Tibial artery (tissue), 4 donors: ENCODE measurements at places on chromosomes 5 and 9.

DNA sequence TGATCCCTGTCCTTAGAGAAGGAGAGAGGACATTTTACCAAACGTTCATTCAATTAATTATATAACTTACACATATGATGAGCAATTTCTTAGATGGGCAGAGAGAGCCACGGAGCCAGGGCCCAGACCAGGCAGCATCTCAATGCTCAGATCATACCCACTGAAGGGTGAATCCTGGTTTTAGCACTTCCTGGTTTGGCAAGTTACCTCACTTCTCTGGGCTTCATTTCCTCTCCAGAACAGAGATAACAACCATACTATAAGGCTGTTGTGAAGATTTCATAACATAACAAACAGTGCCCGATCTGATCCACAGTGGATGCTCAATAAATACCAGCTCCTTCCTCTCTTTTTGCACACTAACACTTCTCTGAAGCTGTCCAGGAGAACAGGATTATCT, 271.1 kb downstream of the DENND1A start:
- no peak for DNase-seq

DNA sequence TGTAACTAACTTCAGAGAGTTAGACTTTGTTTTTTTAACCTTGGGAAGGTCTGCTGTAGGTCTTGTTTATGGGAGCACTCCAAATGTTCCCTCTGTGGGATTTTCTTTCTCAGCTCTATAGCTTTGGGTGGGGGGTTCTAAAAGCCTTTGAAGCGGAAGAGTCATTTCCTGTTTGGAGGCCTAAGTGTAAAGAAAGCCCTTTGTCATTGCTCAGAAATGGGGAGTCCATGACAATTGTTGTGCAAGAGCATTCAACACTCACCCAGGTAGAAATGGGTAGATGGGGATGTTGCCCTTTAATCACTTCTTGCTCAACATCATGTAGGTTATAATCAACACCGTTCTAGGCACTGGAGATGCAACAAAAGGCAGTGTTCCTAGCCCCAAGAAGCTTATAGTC, 30.3 kb upstream of the MAST4 start:
- no peak for DNase-seq

GRCh38 chr5:92944903-92945604, 636.0 kb downstream of the NR2F1-AS1 start:
- no peak for DNase-seq

DNA sequence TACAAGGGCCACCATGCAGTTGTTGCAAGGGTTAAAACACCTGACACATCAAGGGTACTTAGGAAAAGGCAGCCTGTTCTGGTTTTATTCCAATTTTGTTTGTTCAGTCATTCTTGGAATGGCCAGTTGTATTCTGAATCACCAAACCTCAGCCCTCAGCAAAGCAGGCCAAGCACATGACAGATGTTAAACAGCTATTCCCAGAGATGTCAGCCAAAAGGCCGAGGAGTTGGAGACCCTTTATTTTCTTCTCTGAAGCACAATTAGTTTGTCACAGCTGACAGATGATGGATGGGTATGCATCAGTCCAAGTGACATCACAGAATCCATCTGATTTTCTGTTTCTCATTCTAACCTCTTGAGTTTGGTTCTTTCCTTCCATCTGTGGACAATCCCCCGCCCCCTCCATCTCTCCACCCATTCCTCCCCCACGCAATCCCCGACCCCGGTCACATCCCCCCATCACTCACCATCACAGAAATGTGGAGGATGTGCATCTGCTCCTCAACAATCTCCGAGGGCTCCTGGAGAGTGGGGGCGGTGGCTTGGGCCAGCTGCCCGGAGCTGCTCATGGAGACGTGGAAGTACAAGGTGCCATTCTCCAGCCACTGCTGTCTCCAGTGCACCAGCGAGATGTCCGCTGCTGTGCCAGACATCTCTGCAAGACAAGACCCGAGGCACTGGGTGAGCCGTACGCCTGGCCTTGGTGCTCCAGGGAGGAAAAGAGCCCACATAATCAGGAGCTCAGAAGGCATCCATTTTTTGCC, 123.8 kb downstream of the ASTN2 start:
- no peak for DNase-seq

DNA sequence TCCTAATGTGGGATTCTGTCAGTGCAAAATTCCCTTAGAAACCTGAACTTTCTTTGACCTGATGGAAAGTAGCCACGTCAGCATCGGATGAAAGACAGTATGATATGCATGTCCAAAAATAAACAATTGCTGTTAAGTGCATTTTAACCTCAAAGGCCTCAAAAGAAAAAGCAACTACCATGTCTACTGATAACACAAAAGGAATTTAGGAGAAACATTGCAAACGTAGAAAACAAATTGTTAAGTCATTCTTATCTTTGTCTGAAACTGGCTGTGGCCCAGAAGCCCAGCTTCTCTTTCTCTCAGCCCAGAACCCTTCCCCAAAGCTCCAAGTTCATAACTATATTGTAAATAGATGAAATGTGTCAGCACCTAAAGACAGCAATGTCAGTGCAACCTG, 11.1 kb upstream of the LHFPL2 start:
- DNase-seq: no peak

DNA sequence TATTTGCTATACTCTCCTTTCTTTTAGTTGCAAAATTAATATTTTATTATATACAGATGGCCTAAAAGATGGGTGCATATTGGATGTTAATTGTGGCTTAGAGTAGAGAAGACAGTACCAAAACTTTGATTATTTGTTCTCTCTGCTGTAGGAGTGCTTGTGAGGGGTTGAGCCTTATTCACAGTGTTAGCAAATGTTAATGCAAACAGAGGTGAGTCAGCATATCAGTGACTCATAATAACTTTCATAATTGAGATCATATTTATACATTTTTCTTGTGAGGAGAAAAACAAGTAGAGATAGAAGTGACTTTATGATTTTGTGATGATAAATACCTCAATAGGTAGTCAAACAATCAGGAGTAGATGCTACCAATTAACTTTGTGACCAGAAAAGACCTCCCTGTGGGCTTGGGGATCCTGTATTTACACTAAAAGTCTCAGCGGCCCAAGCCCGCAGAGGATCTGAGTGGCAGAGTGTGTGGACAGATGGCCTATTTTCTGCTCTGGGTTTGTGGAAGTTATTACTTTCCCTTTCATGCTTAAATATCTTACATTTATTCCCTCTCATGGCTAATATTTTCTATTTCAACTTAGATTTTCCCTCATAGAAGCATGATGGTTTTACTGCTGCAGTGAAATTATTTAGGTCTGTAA, 226.5 kb downstream of the TAF11L14 start:
- no peak for DNase-seq

DNA sequence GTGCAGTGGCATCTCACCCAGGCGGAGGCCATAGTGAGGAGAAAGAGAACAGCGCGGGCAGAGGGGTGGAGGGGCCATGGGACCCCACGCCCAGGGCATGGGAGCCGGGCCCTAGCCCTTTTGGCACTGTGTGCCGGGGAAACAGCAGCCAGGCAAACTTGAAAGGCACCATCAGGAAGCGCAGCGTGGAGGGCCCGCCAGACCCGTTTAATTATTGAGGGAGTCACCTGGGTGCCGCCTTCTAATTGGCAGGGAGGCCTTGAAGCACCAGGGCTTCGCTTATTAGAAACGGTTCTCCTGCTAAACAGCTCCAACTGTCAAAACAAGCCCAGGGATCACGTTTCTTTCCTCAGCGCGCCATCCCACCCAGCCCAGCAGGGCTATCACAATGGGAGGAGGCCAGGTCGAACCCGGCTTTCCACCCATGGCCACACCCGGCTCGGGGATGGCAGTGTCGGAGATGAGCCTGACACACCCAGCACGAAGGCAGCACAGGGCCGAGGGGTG, 104.6 kb upstream of the SARDH start:
- no peak for DNase-seq

DNA sequence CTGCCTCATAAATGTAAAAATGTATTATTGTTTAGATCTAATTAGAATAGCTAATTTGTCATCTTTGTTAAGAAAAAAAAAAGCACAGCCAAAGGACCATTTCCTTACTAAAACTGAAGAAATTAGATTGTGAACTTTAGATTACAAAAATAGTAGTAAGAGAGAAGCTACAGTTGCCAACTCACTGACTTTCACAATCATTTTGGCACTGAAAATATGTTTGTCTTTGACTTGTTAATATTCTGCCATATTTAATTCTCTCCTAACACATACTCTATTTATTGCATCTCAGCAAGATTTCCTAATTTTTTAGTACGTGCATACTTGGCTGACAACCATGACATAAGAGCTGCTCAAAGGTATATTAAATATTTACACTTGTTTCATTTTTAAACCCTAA, 297.1 kb downstream of the TUSC1 start:
- no peak for DNase-seq

DNA sequence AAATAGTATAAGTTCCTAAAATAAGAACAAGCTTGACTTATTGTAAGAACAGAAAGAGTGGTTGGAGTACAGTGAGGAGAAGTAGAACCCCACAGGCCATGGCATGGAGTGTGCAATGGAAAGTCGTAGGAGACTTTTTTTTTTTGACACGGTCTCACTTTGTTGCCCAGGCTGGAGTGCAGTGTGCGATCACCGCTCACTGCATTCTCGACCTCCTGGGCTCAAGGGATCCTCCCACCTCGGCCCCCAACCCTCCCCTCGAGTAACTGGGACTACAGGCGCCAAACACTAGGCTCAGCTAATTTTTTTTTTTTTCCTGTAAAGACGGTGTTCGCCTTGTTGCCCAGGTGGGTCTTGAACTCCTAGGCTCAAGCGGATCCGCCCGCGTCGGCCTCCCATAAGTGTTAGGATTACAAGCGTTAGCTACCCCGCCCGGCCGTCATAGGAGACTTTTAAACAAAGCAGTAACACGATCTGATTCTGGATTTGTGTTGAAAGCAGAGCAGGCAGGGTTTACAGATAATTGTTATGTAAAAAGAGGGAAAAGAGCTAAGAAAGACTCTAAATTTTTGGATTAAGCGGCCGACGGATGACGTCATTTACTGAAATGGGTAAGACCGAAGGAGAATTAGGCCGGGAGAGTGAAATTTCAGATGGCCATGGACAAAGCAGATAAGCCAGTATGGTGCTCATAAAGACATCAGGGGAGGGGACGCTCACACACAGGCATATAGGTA, 752 bp downstream of the TSTD2 start:
- DNase-seq: peak; percentile 55

- no peak for DNase-seq
These were observed 22.9 kb upstream of the CAVIN4 start for GRCh38 chr9:100554935-100555401.

GRCh38 chr5:1884678-1885403, 2.1 kb upstream of the IRX4 start:
- DNase-seq: no peak

GRCh38 chr9:115103746-115104477, 14.0 kb downstream of the TNC start:
- no peak for DNase-seq

- no peak for DNase-seq
These were observed 131.0 kb downstream of the CMYA5 start for GRCh38 chr5:79820648-79821047.

DNA sequence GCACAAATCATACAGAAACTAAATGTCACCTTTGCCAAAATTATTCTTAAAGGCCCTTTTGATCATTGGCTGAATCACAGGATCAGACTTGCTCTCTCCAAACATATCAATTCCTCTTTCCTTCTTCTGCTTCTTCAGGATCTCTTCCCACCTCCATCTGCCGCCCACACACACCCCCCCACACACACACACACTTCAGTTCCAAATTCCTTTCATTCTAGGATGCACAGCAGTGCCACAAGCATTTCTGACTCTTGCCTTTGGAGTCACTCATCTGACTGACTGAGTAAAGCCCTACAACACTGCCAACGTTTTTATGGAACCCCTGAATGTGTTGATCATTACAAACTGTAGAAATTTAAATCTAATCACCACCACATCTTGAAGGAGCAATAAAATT, 22.9 kb downstream of the DNAH5 start:
- DNase-seq: no peak

DNA sequence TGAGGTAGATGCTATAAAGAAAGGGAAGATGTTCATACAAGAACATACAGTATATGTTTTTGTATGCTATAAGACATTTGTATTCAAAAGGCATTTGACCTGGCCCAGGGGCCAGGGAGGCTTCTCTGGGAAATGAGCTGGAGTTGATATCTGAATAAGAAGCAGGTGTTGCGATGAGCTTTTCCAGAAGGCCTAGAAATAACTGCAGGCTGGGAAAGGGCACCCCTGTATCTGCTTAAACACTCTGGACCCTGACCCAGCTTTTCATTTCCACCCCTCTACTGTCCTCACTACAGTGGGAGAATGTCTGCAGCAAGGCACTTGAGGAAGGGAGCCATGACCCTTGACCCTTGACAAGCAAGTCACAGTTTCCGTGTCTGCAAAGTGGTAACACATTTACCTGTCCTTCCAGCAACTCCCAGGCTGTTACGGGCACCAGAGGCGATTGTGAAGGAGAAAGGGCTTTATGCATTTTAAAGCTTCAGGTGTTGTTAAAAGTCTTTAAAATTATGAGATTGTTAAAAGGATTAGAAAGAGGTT, 88.2 kb upstream of the PANK3 start:
- peak; percentile 46 for DNase-seq

GRCh38 chr5:108641596-108641995, 106.1 kb upstream of the FER start:
- no peak for DNase-seq

DNA sequence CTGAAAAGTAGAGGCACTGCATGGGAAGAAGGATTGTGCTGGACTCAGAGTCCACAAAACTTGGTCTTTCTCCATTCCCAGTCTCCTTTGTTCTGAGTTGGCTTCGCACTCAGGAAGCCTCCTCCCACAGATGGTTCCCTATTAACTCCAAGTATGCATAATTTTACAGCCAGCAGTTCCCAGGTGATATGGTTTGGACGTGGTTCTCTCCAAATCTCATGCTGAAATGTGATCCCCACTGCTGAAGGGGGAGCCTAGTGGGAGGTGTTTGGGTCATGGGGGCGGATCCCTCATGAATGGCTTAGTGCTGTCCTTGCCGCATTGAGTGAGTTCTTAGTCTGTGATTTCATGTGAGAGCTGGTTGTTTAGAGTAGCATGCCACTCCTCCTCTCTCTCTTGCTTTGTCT, 86.6 kb downstream of the FEM1C start:
- no peak for DNase-seq

DNA sequence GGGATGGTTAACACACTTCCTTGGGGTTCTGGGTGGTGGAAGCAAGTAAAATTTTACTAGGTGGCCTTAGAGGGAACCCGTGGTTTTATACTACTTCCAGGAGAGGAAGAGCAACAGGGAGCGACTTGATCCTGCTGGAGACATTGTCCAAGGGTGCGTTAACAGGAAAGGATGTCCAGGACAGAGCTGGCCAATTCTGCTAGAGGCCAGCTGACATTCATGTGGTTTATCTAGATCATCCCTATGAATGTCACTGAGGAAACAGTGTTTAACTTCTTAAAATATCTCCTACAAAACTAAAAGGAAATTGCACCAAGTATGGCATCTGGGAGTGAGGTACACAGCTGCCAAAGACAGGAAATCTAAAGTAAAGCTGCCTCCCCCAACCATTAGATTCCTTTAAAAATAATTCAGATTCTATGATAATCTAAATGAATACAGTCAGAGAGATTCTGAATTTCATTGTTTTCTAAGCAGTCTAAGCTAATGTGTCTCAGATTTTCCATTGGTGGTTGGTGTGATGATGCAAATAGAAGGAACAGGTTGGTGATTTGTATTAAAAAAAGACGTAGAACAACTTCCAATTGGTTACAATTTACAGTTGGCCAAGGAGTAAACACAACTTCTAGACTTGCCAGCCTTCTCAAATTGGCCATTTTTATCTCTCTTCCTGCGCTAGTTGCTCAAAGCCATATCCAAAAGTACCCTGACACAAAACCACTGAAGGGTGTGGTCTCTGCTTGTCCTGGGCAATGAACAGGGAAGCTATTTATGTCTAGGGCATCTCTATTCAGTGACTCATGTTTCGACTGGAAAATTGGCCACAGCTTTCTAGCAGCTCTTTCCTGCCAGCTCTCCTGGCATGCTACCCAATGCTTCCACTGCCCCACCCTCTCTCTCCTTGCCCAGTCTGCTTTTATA, 574.7 kb upstream of the MEF2C start:
- peak; percentile 81 for DNase-seq
